ENCODE measurements at places on chromosomes 3 and 15.

- no peak for DNase-seq
Observed at GRCh38 chr3:194078045-194078821, 57.7 kb upstream of the HES1 start.

GRCh38 chr3:135950941-135951340 is 14.6 kb upstream of the PPP2R3A start:
- DNase-seq, result no peak

DNA sequence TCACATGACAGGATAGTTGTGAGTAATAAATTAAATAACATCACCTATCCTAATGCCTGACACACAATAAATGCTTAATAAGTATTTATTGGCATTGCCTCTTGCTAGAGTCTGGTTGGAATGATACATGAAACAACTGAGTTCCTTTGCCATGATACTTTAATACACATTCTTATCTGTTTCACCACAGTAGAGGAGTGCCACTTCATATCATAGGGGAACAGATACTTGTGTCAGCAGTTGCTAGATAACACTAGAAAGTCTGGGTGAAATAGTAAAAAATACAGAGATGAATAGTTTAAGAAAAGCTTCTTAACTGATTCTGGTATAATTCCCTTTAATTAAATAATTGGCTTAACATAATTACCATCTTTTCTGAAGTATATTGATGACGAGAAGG is 380.0 kb upstream of the GOLIM4 start:
- no peak for DNase-seq

- no peak for DNase-seq
Observed at GRCh38 chr15:47434596-47434995, 282.7 kb upstream of the SEMA6D start.
